CD8-positive, alpha-beta memory T cell (primary cell): ENCODE measurements at places on chromosomes 11 and 22.
A peak's percentile ranks its signal among the peaks of the same experiment; 100 is the strongest.

GRCh38 chr22:19707347-19708290 lies 6.7 kb upstream of the SEPTIN5 start:
- DNase-seq, result no peak

GRCh38 chr11:134063991-134064747 lies 4.7 kb upstream of the JAM3 start:
- no peak for DNase-seq

DNA sequence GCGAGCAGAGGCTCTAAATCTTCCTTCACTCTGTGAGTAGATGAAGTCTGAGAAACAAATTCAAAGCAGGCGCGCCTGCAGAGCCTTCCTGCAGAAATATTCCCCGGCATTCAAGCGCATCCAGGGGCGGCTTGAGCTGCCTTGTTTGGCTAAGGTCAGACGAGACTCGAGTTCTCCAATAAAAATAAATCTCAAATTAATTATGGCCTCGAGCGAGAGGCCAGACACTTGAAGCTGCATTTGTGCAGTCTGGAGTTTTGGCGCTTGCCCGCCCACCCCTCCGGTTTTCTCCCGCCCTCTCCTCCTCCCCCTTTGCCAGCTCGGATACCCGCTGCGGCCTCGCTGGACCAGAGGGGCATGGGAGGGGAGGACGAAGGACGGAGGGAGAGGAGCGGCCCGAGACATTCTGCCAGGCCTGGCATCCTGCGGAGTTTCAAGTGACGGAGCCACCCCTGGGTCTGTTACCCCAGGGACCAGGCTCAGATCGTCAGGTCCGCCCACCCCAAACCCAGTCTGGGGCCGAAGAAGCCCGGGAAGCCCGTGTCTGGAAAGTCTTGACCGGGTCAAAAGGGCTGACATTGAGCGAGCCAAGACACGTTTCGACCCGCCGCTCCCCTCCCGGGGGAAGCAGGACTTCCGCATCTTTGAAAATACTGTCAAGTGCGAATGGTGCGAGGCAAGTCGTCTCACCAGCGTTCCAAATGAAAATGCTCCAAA lies 3.8 kb upstream of the FLI1 start:
- no peak for DNase-seq

GRCh38 chr11:25838918-25839625 lies 492.9 kb upstream of the ANO3 start:
- no peak for DNase-seq

DNA sequence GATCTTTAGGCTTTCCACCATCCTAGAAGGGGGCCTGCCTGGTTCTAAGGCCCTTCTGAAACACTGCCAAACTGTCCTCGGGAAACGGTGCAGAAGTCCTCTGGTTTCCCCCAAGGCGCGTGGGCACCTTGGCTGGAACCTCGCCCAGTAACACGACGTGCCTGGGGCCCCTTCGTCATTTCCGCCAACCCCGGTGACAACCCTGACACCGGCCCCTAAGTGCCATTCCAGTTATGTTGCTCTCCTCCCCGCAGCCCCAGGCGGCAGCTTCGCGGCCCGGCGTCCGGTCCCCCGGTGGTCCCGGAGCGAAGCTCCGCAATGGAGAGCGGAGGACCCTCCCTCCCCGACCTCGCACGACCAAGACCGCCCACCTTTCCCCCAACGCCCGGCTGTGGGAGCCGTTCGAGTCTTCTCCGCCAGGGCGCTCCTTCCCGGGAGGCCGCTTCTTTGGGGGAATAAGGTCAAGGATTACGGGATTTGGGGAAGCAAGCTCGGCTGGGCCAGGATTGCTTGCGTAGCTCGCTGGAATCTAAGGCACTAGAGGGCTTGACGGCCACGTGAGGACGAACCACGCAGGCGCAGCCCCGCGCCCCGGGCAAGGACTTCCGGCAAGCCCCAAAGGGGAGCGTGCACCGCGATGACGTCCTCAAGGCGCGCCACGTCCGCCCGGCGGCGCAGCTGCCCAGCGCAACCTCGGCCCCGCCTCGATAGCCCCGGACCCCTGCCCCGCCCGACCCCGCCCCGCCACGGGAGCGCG lies 626 bp downstream of the RNH1 start:
- DNase-seq, result peak; percentile 96

GRCh38 chr11:11400121-11400520 lies 47.1 kb upstream of the CSNK2A3 start:
- no peak for DNase-seq
